Stimulated activated CD8-positive, alpha-beta memory T cell treated with anti-CD3 and anti-CD28 coated beads, Interleukin-7, amount 100 ng/mL, for 1 hour (primary cell): ENCODE measurements at places on chromosomes 12 and 14.

GRCh38 chr12:44299524-44299923 lies 463.6 kb downstream of the TMEM117 start:
- DNase-seq = no peak

DNA sequence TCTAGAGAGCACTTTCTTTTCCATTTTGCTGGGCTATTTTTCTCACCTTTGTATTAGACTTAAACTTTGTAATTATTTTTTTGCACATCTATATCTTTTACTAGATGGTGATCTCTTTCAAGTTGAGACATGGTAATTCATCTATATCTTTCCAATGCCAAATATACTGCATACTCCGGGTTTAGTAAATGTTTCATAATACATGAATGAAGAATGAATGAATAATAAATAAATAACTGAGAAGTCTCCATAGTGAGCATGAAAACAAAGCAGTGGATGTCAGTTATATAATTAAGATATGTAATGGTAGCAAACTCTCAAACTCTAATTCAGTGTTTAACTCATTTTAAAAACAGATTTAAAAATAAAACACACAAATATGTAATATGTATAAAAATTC lies 342.5 kb upstream of the KITLG start:
- no peak for DNase-seq

GRCh38 chr12:22306311-22306710 lies 28.2 kb downstream of the ST8SIA1 start:
- DNase-seq = no peak

DNA sequence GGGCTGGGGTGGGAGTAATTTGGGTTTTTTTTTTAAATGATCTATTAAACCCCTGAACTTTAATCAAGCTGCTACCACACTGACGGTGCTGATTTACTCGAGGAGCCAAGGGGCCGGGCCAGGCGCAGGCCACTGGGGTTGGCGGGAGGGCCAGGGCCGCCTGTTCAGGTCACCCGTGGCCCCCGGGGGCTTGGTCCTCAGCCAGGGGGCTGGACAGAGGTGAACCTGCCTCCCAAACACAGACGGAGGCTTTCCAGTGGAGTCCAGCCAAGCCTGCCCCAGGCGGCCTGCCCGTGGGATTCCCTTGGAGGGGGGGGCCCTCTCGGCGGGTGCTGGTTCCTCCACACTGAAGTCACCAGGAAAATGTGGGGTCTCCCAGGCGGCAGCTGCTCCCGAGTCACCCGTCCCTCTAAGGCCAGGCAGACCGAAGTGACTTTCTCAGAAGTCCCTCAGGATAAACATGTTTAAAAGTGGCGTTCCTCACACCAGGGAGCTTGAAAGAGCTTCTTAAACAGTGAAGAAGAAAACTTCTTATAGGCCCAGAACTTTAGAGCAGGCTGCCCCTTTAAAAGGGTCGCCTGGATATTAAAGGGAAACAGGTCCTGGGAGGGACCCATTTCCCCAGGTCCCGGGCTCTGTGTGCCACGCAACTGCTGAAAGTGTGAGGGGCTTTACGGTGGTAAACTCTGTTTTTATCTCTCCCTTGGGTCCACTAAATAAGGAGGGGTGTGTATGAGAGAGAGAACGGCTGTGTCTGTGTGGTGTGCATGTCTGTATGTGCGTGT lies 167.2 kb upstream of the GSC start:
- DNase-seq = no peak

DNA sequence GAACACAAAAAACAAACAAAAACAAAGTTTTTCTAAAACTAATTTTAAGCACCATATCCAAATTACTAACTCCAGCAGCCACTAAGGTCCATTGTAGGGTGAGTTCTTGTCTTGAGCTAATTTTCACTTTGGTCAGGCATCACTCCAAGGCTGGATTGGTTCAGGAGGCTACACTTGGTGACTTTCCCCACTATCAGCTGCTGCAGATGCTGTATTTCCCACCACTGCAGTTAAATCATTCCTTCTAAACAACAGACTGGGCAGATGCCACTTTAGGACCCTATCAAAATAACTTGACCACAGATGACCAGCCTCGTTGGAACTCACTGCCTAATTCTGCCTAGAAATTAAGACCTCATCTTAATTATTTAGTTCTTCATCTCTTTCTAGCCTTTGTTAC lies 140.5 kb downstream of the SLC16A7 start:
- DNase-seq = no peak

GRCh38 chr12:71938728-71939385 lies at the start of gene TPH2:
TPH2 (plus strand) TSS chr12:71938845; CDS start chr12:71938987, 142 bp downstream.
- peak; percentile 0 for DNase-seq

DNA sequence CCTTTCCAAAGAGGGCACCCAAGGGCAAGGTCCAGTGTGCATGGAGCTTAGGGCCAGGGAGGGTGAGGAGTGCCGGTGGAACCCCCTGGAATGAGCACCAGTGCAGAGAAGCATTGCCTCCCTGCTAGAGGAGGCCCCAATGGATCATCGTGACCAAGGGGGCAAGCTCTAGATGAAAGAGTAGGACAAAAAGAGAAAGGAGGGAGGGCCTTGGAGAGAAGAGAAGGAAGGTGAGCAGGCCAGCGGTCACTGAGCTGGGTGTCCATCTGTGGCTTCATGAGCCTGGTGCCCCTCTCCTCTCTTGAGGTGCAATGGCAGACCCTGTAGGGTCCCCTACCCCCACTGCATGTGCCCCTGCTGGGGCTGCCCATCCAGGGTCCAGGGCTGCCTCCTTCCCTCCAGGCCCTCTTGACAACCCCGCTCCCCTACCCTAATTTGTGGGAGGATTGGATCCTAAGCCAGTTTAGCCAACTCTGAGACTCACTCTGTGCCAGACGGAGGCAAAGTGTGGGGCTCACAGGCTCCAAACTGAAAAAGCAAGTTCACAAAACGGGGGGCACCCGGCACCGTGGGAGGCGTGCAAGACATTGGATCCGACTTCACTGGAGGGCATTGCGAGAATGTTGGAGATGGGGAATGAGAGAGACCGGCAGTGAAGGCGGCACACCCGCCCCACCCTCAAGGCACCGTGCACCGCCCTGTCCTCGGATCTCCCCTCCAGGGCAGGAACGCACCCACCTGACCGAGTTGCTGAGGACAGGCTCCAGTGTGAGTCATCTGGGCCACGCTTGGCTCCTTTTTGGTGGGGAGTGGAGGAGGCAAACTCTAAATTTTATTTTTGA lies 207.5 kb downstream of the KIF26A start:
- DNase-seq = no peak

GRCh38 chr12:91213-91612 lies 24.6 kb downstream of the IQSEC3 start:
- DNase-seq = no peak

DNA sequence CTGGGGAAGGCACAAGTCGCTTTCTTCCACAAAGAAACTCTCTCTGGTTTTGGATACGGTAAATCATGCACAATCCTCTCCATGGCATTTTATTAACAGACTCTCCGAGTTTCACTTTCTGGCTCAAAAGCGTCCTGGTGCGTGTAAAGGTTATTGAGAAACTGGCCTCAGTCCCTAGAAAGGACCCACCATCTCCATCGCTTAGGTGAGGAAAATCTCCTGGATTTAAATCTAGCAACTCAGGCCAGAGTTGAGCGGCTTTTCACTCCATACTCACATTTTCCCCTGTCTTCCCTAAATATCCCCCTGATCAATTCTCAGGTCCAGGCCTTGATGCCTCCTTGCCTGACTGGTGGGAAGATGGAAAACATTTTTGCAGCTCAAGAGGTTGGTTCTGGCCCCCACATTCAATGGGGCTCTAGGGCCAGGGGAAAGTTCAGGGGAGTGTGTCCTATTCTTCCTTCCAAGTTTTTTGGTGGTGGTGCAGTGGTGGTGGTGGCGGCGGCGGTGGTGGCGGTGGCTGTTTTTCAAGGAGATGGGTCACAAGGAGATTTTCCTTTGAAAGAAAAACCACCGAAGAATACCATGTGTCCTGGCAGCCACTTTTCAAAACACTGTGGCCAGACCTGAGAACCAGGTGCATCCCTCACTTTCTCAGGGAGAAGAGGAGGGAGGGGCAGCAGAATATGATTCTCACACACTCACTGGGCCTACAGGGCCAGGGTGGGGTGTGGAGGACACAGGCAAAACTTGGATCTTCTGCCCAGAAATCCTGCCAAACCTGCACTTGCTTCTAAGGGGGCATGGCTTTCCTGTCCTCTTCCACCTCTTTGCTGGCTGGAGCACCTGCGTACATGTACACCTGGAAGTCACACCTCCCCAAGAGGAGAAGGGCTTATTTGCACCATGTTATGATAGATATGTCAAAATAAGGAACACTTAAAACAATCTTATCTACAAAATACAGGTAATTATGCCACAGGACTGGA lies 46.7 kb upstream of the PNMA1 start:
- DNase-seq = no peak

DNA sequence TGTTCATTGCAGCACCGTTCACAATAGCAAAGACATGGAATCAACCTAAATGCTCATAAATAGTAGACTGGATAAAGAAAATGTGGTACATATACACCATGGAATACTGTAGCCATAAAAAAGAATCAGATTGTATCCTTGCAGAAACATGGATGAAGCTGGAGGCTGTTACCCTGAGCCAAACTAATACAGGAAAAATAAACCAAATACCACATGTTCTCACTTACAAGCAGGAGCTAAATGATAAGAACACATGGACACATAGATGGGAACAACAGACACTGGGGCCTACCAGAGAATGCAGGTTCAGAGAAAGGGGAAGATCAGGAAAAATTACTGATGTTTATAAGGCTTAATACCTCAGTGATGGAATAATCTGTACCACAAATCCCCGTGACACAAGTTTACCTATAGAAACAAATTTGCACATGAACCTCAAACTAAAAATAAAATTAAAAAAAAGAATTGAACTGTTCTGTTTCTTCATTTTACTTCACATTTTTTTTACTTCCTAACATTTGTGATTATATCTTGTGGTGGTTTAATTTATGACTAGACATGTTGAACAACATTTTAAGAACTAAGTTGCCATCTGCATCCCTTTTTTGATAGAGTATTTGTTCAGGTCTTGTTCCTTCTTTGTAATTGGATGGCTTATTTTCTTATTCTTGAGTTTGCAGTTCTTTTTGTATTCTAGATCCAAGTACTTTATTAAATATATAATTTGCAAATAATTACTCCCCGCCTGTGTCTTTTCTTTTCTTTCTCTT lies 835.2 kb downstream of the FSCB start:
- DNase-seq = no peak

GRCh38 chr14:37167151-37168047 lies 5.0 kb downstream of the SLC25A21 start:
- no peak for DNase-seq

GRCh38 chr12:133026996-133027395 lies 10.3 kb upstream of the ZNF84 start:
- DNase-seq = no peak

DNA sequence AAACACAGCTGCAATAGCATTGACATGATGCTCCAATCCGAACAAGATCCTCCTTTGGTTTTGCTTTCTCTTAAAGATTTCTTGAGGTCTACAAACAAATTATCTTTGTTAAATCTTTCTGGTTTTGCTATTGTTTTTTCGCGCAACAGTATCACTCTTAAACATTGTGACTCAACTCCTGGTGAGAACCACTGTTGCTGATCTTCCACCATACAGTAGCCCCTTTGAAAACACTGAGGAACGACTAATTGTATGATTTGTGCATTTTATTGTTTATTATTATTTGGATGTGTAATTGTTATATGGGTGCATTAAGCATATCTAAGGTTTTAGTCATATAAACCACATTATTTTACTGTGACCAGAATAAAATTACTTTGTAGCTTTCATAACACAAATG lies 282.8 kb downstream of the EGLN3 start:
- DNase-seq = no peak

DNA sequence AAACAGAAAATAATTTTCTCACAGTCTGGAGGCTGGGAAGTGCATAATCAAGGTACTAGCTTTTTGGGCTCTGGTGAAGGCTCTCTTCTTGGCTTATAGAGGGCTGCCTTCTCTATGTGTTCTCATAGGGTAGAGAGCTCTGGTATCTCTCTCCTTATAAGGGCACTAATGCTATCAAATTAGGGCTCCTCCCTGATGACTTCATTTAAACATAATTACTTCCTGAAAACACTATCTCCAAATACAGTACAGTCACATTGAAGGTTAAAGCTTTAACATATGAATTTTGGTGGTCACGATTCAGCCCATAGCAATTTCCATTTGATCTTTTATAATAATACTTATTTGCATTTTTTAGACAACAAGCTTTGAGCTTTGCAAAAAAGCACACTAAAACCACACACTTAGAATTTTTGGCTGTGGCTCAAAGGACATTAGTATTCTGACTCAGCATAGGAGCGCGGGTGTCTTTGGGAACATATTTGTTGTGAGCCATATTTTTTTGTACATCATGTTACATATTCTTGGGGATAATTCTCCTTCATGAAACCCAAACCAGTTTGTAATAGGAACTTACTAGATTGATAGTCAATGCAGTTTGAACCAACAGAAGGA lies 808.1 kb upstream of the FBXO33 start:
- DNase-seq = no peak

DNA sequence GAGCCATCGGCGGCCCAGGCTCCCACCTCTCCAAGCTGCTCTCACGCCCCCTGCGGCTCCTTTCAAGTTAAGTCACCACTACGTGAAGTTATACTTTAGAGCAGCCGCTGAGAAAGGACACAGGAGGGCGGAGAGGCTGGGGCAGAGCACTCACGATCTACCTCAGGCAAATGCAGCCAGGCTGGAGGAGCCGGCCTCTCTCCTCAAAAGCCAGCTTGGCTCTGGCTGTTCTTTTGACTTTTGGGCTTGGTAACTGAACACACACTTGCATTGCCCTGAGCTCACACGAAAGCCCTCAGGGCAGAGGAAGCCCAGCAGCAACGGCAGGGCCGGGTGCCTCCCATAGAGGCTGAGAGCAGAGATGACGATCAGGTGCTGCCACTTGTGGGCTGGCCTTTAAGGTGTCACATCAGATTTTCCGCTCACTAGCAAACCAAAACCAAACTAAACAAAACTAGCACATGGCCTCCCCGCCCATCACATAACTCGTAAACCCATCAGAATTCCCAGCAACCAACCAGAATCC lies 75.2 kb downstream of the PITPNM2 start:
- peak; percentile 56 for DNase-seq

DNA sequence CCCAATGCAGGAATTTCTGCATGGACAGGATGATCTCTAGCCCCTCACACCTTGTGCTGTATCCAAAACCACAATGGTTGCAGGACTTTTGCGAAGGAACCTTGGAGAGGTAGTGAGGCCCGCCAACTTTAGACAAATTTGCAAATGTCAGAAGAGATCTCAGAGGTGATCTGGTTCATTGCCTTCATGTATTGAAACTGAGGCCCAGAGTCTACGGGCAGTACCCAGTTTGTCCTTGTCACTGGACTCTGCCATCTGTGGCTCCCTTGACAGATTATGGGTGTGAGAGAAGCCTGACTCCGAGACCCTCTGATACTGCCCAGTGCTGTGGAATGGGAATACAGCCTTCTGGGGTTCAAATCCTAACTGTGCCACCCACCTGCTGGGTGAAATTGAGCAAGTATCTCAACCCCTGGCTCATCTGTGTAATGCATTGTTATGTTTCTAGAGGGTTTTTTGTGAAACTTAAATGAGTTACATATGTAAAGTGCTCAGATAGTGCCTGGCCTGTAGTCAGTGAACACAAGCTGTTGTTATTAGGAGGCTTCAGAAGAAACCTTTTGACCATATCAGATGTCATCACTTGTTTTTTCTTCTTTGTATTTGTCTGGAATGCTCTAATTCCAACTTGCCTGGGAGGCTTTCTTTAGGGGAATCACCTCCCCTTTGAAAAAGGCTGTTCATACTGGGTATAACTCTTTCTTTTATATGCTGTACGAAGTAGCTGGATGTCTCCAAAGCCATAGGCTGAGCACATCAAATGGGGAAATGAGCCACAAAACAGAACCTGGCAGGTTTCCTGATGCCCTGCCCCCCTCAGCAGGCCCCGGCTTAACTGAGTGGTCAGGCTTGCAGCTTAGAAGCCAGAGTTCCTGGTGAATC lies 71.4 kb upstream of the SRSF5 start:
- no peak for DNase-seq

GRCh38 chr12:87092421-87092820 lies 836.2 kb upstream of the MGAT4C start:
- DNase-seq = no peak
